Spleen (tissue), 13 donors: ENCODE measurements at places on chromosomes 16 and 17. TPM values are rescaled to one million over a fixed set of nuclear protein-coding genes. Genes with fewer than 3 reads are reported as not detected.

ABAT gene
- 9.0 TPM for total RNA-seq

MSLN gene
- 0.70 TPM for total RNA-seq

ACTG1 gene
- total RNA-seq = 3,087 TPM

DNA sequence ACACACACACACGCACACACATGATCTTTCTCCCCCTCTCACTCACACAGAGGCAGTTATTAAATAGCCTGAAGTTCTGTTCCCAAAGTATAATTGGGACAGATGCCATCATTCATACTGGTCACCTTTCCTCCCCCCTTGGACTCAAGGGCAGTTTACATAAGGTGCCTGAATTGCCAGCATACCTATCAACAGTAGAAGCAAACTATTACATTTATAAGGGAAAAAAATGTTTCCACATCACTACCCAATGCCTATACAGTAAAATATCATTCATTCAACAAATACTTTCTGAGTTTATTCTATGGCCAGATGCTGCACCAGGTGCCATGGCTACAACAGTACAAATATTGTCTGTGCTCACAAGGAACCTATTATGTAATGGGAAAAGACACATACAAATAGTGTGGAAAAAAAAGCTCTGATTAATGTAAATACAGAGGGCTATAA, 6.3 kb downstream of the CNTD1 start:
- no peak overlapping the region for H3K4me3 ChIP-seq
- H3K27me3 ChIP-seq = no peaks in the 10 kb centered on the region
- H3K36me3 ChIP-seq = peaks cover 9% of the 10 kb centered on the region
- H3K27ac ChIP-seq = no peak overlapping the region
- no peak for DNase-seq

GRCh38 chr17:43900183-43900857, 7.0 kb downstream of the MPP2 start:
- DNase-seq = peak; percentile 91
- no peaks in the 10 kb centered on the region for H3K36me3 ChIP-seq
- H3K27me3 ChIP-seq = peaks cover 4% of the 10 kb centered on the region
- H3K27ac ChIP-seq = no peak overlapping the region
- H3K4me3 ChIP-seq = peak overlapping the region; percentile 31

DNA sequence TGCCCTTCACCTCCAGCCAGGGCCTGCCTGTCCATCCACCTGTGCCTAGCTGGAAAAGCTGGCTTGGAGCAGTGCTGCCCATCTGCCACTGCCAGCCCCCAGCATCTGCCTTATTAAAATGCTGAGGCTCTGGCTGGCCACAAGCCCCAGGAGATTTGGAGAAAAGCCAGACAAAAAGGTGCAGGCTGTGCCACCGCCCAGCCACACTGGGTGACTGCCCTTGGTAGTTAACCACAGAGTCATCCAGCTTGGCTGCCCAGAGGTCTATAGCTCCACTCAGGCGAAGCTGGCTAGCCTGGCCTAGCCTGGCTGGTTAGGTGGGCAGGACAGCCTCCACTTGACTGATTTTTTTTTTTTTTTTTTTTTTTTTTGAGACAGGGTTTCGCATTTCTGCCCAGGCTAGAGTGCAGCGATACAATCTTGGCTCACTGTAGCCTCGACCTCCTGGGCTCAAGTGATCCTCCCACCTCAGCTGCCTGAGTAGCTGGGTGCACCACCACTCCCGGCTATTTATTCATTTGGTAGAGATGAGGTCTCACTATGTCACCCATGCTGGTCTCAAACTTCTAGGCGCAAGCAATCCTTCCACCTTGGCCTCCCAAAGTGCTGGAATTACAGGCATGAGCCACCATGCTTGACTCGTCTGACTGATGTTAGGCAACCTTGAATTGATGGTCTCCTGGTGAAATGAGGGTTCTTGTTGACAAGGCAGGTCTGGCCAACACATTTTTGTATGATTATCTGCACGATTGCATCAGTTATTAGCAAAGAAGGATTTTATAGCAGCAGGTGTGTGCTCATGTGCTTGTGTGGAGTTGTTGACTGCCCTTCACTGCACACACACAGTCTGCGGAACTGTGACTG, 103.8 kb downstream of the RAB11FIP4 start:
- peaks cover 100% of the 10 kb centered on the region for H3K4me1 ChIP-seq
- H3K4me3 ChIP-seq = no peak overlapping the region
- DNase-seq = peak; percentile 86

- no peak overlapping the region for H3K27ac ChIP-seq
- H3K27me3 ChIP-seq = peaks cover 76% of the 10 kb centered on the region
- H3K4me1 ChIP-seq = peaks cover 31% of the 10 kb centered on the region
- H3K36me3 ChIP-seq = no peaks in the 10 kb centered on the region
- no peak for DNase-seq
Measured at GRCh38 chr17:81958633-81959342, 2.2 kb downstream of the NOTUM start.

DNA sequence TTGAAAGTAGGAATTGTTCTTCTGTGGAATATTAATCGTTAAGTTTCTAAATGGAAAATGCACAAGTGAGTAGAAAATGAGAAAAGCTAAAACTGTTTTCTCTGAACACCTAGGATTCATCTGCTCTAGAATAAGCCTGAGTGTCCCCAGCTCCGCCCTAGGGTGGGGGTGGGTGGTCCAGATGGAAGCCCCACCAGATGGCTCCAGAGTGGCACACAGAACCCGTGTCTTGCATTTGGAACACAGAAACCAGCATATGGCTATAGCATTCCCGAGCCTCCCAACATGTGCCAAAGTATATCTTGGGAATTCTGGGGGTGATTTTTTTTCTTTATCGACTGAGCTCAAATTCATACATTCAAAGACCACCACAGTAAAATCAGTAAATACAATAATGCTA, 517.7 kb upstream of the PSMD7 start:
- no peaks in the 10 kb centered on the region for H3K36me3 ChIP-seq
- no peaks in the 10 kb centered on the region for H3K4me1 ChIP-seq
- H3K4me3 ChIP-seq = no peak overlapping the region
- no peaks in the 10 kb centered on the region for H3K27me3 ChIP-seq
- H3K27ac ChIP-seq = no peak overlapping the region

DNA sequence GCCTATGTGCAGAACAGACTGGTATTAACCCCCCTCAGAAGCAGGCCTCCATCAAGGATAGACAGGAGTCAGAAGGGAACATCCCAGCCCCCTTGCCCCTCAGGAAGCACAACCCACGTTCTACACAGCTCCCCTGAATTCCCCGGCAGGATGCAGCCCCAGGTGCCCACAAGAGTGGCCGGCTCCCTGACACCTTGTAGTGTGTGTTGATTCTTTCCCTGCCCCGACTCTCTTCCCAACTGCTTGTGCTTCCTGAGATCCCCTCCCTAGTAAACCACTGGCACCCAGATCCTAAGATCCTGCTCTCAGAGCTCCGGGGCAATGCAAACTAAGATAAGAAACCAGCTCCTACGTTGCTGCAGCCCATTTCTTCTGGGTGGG, 34.8 kb upstream of the LITAF start:
- no peak for DNase-seq
- H3K36me3 ChIP-seq = no peaks in the 10 kb centered on the region
- peak overlapping the region; percentile 55 for H3K4me3 ChIP-seq
- H3K27me3 ChIP-seq = no peaks in the 10 kb centered on the region

- no peaks in the 10 kb centered on the region for H3K36me3 ChIP-seq
- H3K27me3 ChIP-seq = no peaks in the 10 kb centered on the region
- DNase-seq = no peak
- no peak overlapping the region for H3K4me3 ChIP-seq
- H3K27ac ChIP-seq = no peak overlapping the region
Measured at GRCh38 chr16:83574388-83574787, 233.4 kb upstream of the HSBP1 start.

DNA sequence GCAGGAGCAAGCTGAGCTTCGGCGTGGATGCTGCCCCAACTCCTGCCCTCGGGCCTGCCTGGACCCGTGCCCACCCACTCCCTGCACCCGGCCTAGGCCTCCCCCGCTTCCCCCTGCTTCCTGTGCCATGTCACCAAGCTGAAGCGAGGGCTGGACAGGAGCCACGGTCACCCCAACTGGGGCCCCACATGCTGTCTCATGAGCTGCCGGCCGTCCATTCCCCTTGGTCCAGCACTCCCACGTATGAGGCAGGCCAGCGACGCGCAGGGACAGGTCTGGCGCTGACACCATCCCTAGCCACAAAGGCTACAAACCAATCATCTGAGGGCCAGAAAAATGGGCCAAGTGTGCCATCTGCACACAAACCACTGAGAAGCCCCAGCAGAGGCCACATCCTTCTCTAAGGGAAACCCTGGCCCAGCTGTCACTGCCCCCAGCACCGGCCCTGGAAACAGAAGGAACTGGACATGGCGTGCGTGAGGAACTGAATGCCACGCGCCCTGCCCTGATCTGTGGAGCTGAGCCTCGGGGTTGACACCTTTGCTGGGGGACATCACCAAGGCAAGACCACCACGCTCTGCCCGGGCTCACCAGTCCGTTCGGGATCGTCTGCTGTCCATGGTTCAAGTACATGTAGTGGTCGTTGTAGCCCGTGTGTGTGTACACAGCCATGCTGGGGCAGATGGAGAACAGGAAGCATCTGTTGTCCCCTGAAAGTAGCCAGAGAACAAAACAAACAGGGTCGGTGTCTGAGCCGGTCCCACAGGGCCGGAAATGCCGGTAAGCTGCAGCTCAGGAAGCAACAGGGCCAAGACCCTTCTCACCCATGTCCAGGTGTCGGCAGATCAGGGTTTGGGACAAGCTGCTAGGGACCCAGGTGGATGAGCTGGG, 22.2 kb downstream of the MEAK7 start:
- no peak overlapping the region for H3K4me3 ChIP-seq
- H3K27ac ChIP-seq = no peak overlapping the region
- no peaks in the 10 kb centered on the region for H3K4me1 ChIP-seq
- no peaks in the 10 kb centered on the region for H3K27me3 ChIP-seq
- peak; percentile 69 for DNase-seq

GRCh38 chr16:83268169-83268568, 539.6 kb upstream of the HSBP1 start:
- no peaks in the 10 kb centered on the region for H3K4me1 ChIP-seq
- H3K27me3 ChIP-seq = no peaks in the 10 kb centered on the region
- no peak for DNase-seq
- no peaks in the 10 kb centered on the region for H3K36me3 ChIP-seq
- H3K27ac ChIP-seq = no peak overlapping the region
- H3K4me3 ChIP-seq = no peak overlapping the region

- no peaks in the 10 kb centered on the region for H3K4me1 ChIP-seq
- no peak overlapping the region for H3K4me3 ChIP-seq
- H3K27me3 ChIP-seq = no peaks in the 10 kb centered on the region
- DNase-seq = no peak
- H3K36me3 ChIP-seq = no peaks in the 10 kb centered on the region
- no peak overlapping the region for H3K27ac ChIP-seq
Measured at GRCh38 chr16:58440131-58440530, 47.9 kb downstream of the GINS3 start.
